ENCODE measurements at places on chromosomes 6 and 20. TPM values are rescaled to one million over a fixed set of nuclear protein-coding genes. Genes with fewer than 3 reads are reported as not detected.
A peak's percentile ranks its signal among the peaks of the same experiment; 100 is the strongest.

DNA sequence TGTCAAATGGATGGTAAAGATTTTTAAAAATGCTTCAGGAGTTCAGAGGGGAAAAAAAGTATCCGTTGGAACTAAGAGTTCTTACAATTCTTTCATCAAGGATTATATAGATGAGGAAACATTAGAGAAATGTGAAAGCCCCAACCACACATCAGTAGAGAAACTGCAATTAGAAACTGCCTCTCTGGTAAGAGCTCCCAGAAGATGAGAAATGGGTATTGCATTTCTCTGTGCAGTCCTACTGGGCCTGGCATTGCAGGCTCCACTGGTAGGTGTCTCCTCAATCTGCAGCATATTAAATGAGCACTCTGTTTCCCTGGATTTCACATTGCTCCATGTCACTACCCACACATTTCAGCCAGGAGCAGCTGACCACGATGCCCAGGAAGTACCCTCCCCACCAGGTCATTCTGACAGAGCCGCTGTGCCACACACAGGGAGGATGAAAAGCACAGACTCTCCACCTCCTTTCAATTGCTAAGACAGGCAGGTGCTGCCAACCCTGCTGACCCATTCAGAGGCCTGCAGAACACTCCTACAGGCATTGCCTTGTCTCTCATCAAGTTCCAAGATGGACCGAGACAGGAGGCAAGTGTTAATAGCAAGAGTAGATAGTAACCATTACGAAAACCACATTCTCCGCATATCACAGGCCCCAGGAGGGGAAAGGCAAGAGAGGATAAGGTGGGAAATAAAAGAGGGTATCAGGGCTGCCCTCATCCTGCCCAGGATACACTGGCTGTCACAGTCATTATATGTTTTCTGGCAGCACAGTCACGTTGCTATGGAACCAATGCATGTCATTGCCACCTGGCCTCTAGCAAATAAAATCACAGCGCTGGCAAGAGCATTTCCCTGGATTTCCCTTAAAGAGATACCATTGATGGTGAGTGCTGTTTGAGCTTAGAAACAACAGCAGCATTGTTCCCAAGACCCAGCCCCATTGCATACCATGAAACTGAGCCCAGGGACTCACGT lies 241.7 kb downstream of the ATXN1 start:
- DNase-seq, result peak; percentile 31

DNA sequence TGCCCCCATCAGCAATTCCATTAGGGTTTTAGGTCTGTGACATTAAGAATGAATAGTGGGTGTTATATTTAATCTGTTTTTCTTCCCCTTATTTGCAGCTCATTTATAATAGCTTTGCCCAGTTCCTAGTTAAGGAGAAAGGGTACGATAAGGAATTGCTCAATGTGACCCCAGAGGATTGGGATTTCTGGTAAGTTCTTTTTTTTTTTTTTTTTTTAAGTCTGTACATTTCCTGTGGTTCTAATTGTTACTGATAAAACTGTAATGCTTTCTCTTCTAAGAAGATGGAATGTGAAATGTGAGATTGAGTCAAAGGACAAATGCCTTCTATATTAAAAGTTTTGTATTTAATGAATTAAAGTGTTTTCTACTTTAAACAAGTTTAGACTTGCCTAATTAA lies 5.5 kb downstream of the NT5DC1 start:
- no peak for DNase-seq

DNA sequence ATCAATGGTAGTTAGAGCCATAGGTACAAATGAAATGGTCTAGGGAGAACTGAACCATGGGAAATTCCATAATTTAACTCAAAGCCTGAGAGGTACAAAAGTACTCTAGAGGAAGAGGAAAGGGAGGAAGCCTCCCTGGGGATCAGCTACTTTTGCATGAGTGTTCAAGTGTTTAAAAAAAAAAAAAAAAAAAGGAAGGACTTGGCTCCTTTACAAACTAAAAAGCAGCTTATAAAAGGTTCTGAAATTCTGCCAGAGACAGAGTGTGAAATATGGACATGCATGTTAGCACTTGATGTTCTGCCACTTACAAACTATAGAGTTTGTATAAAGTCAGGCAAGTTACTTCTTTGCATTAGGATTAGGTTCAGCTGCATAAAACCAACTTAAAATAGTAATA lies 290.0 kb downstream of the TBC1D7 start:
- DNase-seq, result no peak

DNA sequence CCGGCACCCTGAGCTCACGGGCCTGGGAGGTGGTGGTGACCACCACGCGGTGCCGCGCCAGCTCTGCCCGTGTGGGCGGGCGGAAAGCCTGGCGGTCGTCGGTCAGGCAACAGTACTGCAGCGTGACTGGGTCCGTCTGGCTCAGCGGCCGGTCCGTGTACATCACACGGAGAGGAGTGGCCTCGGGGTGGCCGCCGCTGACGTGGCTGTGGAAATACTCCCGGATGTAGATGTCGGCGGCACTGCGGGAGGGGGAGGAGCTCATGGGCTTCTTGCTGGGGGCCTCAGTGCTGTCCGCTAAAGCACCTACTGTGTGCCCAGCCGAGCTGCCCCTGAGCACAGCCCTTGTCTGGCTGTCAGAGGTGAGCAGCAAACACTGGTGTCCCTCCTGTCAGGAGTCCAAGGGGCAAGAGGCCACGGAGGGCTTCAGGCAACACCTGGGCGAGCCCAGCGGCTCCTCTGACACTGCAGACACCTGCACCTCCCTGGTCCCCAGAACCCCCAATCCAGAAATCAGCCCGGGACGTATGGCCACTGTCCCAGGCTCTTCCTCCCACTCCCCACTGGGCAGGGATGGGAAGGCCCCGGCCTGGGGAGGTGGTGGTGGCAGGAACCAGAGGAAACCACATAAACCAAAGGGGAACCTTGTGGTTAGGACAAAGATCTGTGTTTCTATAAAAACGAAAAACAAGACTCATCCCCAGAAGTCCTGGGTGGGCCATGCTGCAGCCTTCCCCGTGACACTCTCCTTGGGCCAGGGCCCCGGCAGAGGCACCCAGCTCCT lies 6.5 kb downstream of the HELZ2 start:
- no peak for DNase-seq

DNA sequence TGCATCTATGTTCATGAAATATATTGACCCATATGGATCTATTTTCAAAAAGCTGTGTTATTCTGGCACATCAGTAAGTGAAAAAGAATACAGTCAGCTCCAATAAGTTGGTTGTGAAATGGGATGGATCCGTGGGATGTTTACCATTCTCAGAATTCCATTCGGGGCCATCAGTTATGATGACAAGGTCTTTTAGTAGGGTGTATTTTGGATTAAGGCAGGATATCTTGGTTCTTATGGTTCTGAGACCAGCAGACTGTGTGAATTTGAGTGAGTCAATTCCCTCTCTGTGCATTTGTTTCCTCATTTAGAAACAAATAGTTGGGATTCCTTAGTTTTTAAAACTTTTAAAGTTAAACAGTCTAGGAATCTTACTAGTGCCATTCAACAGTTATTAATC lies 287.4 kb downstream of the CD109 start:
- DNase-seq, result no peak

DNA sequence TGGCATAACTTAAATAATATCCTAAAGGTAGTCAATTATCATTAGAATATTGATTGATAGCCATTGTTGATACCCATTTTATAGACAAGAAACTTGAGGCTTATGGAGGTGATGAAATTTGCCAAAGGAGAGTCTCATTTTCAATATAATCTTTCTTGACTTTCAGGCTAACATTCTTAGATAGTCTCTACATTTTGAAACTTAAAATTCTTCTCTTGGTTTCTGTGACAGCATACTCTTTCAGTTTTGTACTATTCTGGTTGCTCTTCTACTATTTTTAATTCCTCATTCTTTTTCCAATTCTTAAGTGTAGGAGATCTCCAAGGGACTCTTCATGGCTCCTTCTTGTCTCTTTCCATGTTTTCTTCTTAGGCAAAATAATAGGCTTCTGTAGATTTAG lies 3.7 kb upstream of the SH3BGRL2 start:
- DNase-seq, result no peak

Gene SLC22A1
- not detected for total RNA-seq

DNA sequence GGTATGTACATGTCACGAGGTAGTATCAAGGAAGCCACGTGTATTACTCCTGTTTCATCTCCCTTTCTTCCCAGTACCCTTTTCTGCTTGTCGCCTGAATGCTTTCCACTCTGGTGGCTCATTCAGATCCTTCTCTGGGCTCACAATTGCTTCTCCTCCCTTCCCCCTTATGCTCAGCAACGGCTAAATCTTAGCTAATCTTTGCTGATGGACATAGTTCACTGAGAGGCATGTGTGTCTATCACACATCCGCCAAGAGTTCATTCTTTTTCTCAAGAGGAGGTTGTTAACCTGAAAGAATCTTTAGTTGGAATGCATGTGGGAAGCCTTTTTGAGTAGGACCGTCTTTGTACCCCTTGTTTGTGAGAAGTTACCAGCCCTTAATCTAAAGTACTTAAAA lies 25.8 kb upstream of the MROH8 start:
- no peak for DNase-seq

GRCh38 chr6:38676974-38677544 lies 25.9 kb downstream of the GLO1 start:
- DNase-seq, result no peak

Gene MYH7B
- total RNA-seq, result not detected

- no peak for DNase-seq
These were observed 58.7 kb downstream of the INSM1 start for GRCh38 chr20:20426655-20426907.

Gene FAM209B
- not detected for total RNA-seq

DNA sequence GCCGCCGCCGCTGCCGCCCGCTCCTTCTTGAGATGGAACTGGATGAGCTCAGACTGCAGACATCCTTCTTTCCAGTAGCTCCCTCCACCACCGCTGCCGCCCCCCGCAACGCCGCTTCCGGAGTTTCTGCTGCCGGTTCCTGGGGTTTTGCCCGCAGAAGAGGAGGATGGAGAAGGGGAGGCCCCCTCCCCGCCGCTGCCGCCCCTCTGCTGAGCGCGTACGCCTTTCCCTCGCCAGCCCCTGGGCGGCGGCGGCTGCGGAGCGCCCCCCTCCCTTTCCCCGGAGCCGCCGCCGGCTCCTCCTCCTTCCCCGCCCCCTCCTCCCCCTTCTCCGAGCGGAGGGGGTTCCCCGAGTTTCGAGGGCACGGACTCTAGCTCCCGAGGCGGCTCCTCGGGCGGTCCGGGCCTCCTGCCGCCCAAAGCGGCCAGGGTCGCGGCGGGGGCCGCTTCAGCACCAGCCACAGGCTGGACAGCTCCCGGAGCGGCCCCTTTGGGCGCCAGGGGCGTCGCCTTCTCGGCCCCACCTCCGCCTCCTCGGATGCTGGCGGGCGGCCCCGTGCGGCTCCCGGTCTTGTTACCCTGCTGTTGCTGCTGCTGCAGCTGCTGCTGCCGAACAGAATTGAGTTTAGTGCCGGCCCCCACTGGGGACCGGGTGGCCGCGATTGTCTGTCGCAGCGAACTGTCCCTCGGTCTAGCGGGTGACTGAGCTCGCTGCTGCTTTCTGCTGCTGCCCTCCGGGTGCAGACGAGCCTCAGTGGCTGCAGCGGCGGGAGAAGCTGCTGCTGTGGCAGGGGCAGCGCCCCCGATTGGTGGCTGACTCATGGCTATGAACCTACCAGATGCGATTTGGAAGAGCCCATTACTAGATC lies 3.1 kb downstream of the MTCL3 start:
- peak; percentile 23 for DNase-seq

- no peak for DNase-seq
These were observed 182.0 kb downstream of the ZDHHC14 start for GRCh38 chr6:157562997-157563396.

Gene COMMD7
- total RNA-seq, result 26.3 TPM

Gene RSPO3
- not detected for total RNA-seq

DNA sequence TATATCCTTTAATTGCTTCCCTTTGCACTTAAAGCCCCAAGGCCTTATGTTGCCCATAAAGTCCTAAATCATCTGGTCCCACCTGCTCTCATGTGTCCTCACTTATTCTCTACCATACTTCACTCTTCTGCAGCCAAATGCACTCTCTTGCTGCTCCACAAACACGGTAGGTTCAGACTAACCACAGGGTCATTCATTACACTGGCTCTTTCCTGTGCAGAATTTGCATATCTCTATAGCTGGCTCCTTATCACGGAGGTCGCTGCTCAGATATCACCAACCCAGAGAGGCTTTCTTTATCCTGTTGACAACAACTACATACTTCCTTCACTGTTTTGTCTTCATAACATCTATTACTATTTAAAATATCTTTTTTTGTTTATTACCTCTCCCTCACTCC lies 86.8 kb downstream of the MOXD1 start:
- DNase-seq, result no peak

- DNase-seq, result no peak
These were observed 55.6 kb downstream of the DSTN start for GRCh38 chr20:17625246-17626051.

DNA sequence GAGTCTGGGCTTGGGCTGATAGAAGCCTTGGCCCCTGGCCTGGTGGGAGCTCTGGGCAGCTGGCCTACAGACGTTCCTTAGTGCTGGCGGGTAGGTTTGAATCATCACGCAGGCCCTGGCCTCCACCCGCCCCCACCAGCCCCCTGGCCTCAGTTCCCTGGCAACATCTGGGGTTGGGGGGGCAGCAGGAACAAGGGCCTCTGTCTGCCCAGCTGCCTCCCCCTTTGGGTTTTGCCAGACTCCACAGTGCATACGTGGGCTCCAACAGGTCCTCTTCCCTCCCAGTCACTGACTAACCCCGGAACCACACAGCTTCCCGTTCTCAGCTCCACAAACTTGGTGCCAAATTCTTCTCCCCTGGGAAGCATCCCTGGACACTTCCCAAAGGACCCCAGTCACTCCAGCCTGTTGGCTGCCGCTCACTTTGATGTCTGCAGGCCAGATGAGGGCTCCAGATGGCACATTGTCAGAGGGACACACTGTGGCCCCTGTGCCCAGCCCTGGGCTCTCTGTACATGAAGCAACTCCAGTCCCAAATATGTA lies 957 bp upstream of the VEGFA start:
- no peak for DNase-seq

DNA sequence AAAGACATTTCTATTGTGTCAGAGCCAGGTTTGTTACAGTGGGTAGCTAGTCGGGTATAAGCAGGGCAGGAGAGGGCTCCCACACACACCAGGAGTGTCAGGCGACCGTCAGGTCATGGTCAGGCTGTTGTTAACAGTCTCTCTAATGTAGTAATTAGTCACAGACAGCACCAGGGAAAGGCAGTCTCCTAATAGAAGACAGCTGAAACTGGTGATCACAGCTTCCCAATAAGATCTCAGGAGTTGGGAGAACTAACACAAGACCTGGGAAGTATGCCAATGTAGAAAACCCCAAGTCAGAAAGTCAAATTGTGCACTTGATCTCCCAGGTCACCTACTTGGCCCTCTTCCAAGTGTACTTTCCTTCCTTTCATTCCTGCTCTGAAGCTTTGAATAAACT lies 53.0 kb upstream of the GPR6 start:
- no peak for DNase-seq

DNA sequence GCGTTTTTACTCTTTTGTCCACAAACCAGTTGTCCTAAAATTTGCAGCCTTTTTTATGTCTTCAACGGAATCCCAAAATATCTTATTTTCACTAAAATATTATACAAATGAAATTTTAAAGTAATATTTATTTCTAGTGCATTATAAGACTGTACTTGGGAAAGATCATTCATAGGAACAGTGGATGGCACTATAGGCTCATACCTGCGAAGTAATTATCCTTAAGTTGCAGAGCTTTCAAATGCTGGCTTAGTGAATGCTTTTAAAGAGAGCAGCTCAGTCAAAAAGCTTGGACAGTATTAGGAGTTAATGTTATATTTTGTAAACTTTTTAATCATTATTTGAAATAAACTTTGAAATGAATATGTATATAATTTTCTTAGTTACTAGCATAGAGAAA lies 254.9 kb downstream of the CDKAL1 start:
- DNase-seq, result peak; percentile 25

Measured in dermis microvascular lymphatic vessel endothelial cell (primary cell).